ENCODE measurements at places on chromosomes 6 and 20. TPM values are rescaled to one million over a fixed set of nuclear protein-coding genes. Genes with fewer than 3 reads are reported as not detected.

- DNase-seq = no peak
These were observed 91.5 kb downstream of the HTR1B start for GRCh38 chr6:77371748-77372147.

DNA sequence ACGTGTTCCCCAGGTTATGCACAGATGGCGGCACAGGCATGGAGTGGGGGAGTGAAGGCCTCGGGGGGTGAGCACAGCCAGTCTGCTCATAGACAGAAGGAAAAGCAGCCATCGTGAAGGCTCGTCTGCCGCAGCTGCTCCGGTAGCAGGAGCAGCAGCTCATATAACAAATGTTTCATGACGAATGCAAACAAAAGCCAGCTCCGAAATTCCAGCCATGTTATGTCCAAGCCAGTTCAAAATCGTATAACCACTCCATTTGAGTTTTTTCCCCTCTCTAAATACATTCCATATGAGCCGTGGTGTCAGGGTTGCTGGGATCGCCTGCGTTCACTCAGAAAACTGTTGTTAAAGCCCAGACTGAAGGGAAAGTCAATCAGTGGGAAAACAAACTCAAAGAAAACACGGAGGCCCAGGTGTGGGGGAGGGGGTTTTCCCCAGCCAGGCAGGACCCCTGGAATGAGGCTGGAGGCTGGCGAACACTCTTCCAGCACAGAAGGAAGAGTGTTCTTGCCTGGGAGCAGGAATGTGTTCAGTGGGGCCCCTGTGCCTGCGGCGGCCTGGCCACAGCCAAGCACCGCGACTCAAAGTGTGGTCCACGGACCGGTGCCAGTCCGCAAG, 280.4 kb upstream of the TAB2 start:
- no peak for DNase-seq

RHAG gene
- total RNA-seq = not detected

DNA sequence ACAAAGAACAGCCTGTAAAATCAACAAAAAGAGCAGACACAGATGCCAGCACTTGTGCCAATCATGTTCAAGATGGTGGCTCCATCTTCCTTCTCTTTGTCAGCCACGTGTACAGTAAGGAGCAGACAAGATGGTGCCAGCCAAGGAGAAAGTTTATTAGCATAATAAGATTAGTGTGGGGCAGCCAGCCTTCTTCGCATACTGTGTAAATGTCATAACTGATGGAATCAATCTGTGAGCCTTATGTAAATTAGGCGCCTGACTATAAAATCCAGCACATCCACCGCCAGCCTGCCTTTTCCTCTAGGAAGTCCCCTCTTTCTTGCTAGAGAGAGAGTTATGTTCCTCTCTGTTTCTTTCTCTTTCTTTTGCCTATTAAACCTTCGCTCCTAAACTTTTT, 99.7 kb upstream of the RALGAPA2 start:
- no peak for DNase-seq

SLC25A27 gene
- total RNA-seq = 22.6 TPM

- no peak for DNase-seq
These were observed 45.7 kb downstream of the NKAIN2 start for GRCh38 chr6:123849406-123849805.

- DNase-seq = no peak
These were observed 27.5 kb upstream of the SIRPA start for GRCh38 chr20:1867495-1868260.

- DNase-seq = no peak
These were observed 58.3 kb downstream of the DACT2 start for GRCh38 chr6:168261234-168261633.

All from NCI-H460 (cell line).